ENCODE measurements at places on chromosomes 6 and 20.

DNA sequence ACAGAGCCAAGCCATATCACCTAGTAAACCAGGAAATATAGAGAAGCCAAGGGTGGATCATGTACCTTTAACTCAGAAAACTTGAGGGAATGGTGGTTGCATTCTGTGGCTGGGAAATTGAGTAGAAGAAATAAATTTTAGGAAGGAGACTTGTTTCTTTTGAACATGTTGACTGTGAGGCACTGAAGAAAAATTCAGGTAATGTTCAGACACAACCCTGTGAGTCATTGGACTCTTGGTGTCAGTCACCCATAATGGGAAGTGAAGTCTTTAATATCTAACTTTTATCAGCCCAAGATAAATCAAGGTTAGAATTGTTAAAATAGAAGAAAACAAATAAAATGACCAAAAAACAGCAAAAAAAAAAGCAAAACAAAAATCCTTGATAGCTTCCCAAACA, 98.8 kb upstream of the GRIK2 start:
- DNase-seq = no peak

DNA sequence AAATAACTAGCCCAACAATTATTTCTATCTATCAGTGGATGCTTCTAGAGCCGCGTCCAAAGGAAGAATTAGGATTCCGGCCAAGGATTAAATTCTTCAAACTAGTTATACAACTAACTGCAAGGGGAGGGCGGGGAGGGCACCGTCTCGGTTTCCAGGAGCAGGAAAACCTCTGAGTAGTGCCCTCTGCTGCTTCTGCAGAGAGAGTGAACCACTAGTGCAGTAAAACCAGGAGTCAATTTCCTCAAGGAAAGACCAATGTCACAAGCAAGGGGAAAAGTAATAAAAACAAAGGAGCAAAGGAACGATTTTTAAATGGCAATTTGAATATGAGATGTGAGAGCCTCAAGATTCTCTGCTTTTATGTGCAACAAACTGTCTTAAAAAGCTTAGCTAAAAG, 16.5 kb upstream of the UBE2J1 start:
- no peak for DNase-seq

- DNase-seq = no peak
Measured at GRCh38 chr6:53162606-53163005, 14.0 kb upstream of the GCM1 start.

DNA sequence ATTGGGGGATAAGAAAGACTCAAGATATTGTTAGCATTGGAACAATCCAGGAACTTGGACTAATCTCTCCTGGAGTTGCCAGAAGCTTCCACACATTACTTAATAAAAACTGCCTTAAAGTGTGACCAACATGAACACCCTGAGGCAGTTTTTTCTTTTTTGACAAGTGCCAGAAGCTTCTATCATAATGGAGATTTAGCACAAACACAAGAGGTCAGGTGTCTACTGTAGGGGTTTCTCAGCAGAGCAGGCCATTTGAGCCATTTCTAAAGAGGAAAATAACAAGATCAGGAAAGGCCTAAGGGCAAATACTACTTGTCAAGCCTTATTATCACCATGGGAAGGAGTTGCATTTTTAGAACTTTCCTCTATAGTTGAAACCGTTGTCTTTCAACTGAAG, 361.5 kb downstream of the EPM2A start:
- no peak for DNase-seq

GRCh38 chr6:125132058-125132457, 21.5 kb upstream of the TPD52L1 start:
- no peak for DNase-seq

Data from right kidney (tissue), 9 donors.